Hepatic stellate cell (primary cell): ENCODE measurements at places on chromosomes 13 and 19.

GRCh38 chr13:85441364-85441763, 357.9 kb downstream of the SLITRK6 start:
- DNase-seq: no peak

- no peak for DNase-seq
Measured at GRCh38 chr13:28027607-28028364, 39.3 kb upstream of the URAD start.

- DNase-seq: no peak
Measured at GRCh38 chr19:19533841-19534240, 4.2 kb upstream of the CILP2 start.

DNA sequence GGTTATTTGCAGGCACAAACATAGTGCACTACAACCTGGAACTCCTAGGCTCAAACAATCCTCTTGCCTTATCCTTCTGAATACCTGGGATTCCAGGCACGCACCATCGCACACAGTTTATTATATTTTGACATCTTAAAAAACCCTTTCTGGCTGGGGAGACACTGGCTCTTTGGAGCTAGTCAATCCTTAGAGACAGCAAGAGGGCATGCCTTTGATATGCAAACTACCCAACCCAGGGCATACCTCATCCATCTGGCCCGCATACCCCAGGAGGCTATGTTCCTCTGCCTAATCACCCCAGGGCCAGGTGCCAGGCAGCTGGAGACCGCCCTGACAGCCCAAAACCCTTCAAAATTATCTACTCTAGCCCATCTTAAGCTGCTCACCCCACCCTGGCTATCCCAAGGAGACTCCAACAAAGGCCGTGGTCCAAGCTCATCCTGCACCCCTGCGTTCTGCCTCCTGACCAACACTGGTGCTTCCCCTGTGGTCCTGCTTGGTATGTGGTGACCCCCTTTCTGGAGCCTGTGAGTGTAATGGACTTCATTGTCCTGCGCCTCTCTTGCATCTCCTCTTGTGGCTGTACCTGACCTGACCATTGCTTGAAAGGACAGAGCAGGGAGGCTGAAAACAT, 86.4 kb downstream of the RGCC start:
- DNase-seq: no peak

- DNase-seq: no peak
Measured at GRCh38 chr13:30431269-30431940, 9.1 kb downstream of the UBE2L5 start.

- DNase-seq: no peak
Measured at GRCh38 chr13:47628666-47629065, 372.4 kb downstream of the SUCLA2 start.

DNA sequence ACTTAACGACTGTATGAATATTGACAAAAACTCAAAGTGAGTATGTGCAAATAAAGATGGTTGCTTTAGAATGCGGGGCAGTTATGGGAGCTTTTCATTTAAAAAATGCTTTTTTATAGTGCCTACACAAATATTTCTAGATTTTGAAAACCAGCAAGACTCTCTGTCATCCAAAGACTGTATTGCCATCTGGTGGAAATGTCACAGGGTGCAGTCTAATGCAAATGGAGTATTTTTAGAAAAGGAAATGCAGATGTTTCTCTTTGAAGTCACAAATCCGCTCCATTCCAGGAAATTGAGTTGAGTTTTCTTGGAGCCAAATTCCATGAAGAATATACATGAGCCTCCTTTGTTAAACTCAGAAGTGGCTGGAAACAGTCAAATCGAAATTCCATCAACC, 2.3 kb upstream of the C1QTNF9B start:
- DNase-seq: peak; percentile 22

DNA sequence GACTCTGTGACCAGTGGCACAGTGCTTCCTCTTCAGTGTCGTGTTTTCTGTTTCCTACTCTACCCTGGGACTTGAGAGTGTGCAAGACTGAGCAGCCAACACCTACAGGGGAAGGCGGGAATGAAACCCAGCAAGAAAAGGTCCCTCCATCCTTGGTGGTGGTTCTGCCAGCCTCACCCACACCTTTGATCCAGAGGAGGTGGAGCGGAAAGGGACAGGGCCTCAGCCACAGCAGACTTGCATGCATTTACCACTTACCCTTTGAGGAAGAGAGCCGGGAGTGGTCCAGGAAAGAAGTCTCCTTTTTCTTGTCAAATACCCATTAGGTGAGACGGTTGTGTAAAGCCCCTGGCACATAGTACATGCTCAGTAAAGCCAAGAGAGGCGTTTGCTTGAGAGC, 164.8 kb upstream of the ZNF536 start:
- no peak for DNase-seq

- no peak for DNase-seq
Measured at GRCh38 chr13:113058129-113058987, 47.2 kb upstream of the F7 start.

DNA sequence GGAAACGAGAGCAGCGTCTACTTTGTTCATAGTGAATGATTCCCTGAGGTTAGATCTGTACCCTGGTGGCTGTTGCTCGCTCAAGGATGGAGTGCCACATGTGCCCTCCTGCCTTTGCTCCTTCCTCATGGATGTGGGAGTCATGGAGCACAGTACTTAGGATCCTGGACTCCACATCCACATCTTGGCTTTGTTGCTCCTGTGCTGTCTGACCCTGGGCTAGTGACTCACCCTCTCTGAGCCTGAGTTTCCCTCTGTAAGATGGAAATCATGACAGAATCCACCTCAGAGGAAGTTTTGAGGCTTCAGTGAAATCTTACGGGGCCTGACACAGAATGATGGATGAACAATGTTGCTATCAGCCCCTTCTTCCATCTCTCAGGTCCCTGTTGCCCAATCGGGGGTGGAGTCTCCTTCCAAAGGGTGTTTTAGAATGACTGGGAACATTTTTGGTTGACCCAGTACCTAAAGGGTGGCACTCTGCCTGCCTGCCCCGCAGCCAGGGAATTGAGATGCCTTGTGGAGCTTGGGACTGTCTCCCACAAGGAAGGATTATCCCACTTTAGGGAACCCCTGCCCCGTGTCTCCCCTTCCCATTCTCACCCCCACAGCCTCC, 9.8 kb upstream of the TIMM50 start:
- DNase-seq: no peak

GRCh38 chr13:49690133-49690994, 922 bp downstream of the EBPL start:
- DNase-seq: peak; percentile 44

DNA sequence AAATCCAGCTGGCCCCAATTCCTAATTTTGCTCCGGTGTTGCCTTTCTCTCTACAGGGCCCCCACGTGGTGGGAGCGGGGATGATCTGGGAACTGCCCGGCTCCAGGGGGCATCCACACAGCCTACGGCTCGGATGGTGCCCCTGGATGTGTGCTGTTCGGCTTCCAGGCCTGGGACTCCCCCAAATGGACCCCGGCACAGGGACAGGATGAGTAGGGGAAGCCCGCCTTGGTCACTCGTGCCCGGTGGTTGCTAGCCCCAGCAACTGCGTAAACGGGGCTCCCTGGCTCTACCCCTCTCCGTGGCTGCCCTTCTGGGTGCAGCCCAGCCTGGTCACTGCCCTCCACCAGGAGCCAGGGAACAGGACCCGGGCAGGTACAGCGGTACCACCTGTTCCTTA, 111.5 kb downstream of the TEX26 start:
- DNase-seq: no peak

DNA sequence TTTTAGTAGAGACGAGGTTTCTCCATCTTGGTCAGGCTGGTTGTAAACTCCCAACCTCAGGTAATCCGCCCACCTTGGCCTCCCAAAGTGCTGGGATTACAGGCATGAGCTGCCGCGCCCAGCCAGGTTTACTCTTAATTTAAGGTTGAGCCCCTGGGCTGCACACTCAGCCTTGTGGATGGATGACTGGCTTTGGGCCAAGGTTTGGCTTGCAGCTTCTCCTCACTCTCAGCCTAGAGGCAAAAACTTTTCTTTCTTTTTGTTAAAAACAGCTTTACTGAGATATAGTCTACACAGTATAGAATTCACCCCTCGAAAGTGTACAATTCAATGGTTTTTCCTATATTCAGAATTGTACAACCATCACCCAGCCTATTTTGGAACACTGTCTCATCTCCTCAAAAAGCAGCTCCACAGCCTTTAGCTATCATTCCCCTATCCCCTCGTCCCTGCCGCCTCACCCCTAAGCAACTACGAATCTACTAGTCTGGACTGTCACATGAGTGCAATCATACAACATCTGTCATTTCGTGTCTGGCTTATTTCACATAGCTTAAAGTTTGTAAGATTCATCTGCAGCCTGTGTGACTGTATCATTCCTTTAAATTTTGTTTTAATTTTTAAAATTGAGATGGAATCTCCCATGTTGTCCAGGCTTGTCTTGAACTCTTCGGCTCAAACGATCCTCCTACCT, 14.5 kb upstream of the TSPAN16 start:
- DNase-seq: peak; percentile 47

GRCh38 chr19:35170359-35171061, 16.0 kb downstream of the FXYD5 start:
- no peak for DNase-seq

DNA sequence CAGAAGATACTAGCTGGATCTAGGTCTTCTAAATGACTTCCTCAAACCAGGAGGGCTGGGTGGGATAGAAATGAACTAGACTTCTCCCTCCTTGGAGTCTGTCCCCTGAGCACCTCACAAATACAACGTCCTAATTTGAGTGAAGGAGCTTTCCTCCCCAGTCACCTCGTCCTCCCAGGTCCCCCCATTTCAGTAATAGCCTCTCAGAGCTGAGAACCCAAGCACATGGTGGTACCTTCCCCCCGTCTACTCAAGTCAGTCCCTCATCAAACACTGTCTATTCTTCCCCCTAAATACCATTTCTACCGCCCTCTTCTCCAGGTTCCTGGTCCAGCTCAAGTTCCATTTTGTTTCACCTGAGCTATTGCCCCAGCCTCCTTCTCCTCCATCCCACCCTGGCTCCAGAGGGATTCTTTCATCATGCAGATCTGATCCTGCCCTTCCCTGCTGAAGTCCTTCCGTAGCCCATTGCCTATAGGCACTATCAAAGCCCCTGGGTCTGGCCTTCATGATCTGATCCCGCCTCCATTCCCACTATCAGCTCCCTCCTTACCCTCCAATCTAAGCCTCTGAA, 5.3 kb upstream of the PRKCG start:
- DNase-seq: no peak

GRCh38 chr13:78604782-78605611, 1.6 kb upstream of the POU4F1 start:
- DNase-seq: no peak

DNA sequence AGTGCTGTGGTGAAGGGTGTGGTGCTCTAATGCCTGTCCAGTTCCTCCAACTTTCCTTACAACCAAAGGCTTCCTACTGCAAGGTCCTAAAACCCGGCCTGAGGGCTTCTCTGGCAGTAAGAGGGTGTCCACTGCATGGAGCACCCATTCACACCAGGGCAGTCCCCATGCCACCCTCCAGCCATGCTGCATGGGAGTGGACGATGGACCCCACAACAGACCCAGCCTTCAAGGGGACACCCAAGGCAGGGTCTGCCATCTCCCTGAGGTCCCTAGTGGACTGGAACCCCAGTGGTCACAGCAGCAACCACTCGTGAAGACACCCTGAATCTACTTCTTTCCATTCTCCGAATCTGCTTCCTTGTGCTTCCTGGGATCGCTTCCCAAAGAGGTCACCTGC, 117.6 kb upstream of the SOX1 start:
- no peak for DNase-seq

DNA sequence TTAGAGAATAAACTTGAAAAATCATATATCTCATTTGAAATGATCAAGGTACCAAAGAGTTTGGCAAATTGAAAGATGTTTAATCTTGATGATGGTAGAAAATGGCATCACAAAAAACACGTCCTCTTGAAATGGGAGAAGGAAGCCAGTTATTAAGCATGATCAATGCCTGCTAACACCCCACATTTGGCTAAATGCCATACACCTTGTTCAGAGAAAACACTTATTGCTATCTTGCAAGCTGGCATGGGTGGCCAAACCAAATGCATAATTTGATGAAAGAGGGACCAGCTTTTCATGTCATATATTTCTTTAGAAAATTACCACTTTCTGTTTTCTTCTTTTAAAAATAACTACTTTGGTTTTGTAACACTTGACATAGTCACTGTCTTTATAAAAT, 141.3 kb downstream of the ZAR1L start:
- no peak for DNase-seq

DNA sequence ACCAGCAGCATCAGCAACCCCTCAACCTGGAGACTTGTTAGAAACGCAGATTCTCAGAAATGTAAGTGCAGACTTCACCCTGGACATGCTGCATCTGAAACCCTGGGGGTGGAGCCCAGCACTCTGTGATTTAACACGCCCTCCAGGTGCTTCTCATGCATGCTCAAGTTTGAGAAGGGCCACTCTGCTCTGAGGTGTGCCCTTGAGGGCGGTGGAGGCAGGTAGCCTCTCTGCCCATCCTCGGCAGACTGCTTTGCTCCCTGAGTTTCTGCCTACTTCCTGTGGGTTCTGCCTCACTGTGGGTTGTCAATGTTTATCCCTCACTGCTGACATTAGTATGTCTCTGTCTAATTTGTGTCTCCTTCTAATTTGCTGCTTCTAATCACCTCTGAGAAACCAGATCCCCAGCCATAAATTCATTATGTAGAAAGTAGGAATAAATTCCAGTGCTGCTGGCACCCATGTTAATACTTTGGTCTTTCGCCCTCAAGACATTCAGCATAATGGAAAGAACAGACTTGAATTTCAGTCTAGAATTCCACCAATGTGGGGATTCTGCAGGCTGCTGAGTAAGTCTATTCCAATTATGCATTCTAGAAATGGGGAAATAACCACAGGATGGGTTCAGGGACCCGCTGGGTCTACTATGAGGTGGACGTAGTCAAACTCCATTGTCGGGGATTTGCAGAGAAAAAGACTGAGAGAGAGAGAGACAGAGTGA, 51.3 kb upstream of the CYSLTR2 start:
- DNase-seq: no peak

DNA sequence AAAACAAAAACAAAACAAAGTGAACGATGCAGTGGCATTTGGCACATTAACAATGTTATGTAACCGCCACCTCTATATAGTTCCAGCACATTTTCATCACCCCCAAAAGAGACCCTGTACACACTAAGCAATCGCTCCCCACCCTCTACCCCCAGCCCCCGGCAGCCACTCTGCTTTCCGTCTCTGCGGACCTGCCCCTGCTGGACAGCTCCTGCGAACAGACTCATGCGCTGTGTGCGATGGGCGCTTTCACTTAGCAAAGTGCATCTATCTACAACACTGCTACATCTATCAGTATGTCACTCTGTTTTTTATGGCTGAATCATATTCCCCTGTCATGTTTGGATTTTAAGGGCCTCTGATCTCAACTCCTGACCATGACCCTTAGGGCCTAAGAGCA, 25.1 kb upstream of the TMEM160 start:
- DNase-seq: no peak

GRCh38 chr13:71338070-71338469, 528.9 kb downstream of the DACH1 start:
- DNase-seq: no peak

GRCh38 chr19:39362682-39363657, 20.7 kb downstream of the SAMD4B start:
- DNase-seq: peak; percentile 43
